ENCODE measurements at places on chromosomes 2 and 18.

GRCh38 chr18:48410095-48410920, 1.1 kb upstream of the ZBTB7C start:
- peak; percentile 47 for DNase-seq

DNA sequence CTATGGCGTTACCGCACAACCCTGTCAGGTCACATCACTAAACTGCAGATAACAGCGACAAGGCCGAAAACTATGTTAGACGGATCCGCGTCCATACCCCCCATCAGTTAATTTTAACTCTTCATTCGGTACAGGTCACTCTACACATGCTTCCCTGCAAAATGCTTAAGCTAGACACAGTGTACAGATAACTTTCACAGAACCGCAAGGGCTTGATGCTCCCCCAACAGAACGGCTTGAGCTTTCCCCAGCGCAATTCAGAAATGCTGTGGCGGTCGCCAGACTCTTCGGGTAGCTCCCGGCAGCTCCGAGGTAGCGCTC, 283 bp upstream of the RBBP8 start:
- no peak for DNase-seq

GRCh38 chr18:32366586-32367538, 103.8 kb downstream of the GAREM1 start:
- no peak for DNase-seq

- no peak for DNase-seq
These were observed 546.9 kb upstream of the PKDCC start for GRCh38 chr2:41500895-41501294.

- no peak for DNase-seq
These were observed 13.1 kb downstream of the GRP start for GRCh38 chr18:59233017-59233410.

- DNase-seq: peak; percentile 23
These were observed 99.4 kb upstream of the SCN7A start for GRCh38 chr2:166593403-166593802.

DNA sequence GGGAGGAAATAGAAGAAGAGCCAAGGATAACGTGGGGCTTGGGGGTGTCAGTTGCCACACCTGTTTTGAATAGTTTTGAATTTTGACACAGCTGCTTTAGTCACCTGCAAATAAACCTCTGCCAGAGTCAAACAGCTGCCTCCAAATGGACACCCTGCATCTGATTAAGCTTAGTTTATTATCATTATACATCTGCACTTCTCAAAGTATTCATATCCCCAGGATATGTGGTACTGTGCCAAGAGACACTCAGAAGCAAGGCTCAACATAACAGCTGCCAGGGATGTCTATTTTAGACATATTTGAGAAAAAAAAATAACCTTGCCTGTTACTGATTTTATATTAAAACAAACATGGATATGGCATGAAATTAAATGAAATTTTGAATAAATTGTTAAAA, 122.5 kb upstream of the WDR75 start:
- DNase-seq: peak; percentile 60

- no peak for DNase-seq
These were observed 139.6 kb downstream of the COMMD1 start for GRCh38 chr2:62045017-62045543.

DNA sequence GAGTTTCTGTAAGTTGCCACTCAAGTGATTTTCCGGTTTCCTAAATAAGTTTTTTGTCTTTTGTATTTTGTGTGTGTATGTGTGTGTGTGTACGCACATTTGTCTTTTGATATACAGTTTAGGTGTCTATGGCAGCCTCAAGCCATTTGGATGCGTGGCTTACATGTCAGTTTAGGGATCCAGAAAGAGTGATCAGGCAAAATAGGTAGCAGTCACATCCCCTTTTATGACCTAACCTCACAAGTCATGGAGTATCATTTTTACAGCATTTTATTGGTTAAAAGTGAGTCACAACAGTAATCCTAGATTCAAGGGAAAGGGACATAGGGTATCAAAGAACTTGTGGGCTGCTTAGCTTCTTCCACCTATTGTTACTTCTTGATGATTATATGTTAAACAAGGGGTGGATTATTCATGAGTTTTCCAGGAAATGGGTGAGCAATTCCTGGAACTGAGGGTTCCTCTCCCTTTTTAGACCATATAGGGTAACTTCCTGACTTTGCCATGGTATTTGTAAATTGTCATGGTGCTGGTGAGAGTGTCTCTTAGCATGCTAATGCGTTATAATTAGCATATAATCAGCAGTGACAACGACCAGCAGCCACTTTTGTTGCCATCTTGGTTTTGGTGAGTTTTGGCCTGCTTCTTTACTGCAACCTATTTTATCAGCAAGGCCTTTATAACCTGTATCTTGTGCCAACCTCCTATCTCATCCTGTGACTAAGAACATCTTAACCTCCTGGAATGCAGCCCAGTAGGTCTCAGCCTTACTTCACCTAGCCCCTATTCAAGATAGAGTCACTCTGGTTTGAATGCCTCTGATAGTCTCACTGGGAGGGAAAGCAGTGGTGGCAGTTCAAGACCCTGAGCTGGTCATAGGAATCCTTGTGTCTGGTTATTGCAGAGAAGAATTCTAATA, 8.6 kb upstream of the SOCS6 start:
- DNase-seq: no peak

GRCh38 chr18:79533591-79533990, 137.9 kb downstream of the NFATC1 start:
- no peak for DNase-seq

- no peak for DNase-seq
These were observed 29.6 kb downstream of the ARL4C start for GRCh38 chr2:234467289-234467688.

- DNase-seq: no peak
These were observed 161.7 kb upstream of the SIX3 start for GRCh38 chr2:44779793-44780192.

GRCh38 chr2:156191527-156191926, 141.0 kb downstream of the NR4A2 start:
- DNase-seq: peak; percentile 0

DNA sequence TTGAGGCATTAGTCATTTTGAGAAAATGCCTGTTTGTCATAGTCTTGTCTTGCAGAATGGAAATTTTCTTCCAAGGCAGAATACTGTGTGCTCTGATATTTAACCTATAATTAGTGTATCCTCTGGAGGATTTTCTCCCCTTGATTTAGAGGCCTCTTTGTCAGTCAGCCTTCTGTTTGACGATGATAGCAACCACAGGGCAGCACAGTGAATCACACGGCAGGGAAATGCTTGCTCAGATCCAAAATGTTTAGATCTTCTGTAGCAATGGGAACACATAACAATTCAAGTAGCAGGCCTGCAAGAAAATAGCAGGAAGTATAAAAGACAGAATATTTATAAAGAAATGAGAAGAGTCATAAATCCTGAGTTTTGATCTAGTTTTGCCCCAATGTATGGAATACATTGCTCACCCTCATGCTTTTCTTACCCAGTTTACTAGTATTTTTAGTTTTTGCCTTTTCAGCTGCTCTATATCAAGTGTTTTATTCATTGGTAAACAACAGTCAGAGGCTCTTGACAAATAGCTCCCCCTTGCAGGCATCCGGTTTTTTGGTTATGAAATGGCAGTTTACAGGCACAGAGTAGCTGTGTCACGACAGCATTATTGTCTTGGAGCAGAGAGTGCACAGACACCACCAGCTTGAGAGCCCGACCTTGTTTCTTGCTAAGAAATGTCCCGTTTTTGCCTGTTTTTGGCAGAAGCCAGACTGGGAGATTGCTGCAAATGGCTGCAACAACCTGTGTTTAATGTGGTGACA, 185.1 kb downstream of the MYO3B start:
- no peak for DNase-seq

DNA sequence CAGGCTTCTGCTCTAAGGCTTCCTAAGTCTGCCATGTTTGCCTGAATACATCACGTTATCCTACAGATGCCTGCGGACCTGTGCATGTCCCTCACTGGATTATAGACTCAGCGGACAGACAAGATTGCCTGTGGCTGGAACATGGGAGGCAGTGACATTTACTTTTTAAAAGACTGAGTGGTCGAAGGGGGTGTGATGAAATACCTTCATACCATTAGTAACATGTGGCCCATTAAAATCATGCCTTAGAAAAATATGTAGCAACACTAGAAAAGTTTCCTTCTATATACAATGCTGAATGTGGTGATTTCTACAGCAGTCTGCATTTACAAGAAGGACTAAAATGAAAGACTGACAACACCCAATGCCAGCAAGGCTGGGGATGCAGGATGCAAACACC, 154.4 kb downstream of the ASB1 start:
- DNase-seq: no peak

DNA sequence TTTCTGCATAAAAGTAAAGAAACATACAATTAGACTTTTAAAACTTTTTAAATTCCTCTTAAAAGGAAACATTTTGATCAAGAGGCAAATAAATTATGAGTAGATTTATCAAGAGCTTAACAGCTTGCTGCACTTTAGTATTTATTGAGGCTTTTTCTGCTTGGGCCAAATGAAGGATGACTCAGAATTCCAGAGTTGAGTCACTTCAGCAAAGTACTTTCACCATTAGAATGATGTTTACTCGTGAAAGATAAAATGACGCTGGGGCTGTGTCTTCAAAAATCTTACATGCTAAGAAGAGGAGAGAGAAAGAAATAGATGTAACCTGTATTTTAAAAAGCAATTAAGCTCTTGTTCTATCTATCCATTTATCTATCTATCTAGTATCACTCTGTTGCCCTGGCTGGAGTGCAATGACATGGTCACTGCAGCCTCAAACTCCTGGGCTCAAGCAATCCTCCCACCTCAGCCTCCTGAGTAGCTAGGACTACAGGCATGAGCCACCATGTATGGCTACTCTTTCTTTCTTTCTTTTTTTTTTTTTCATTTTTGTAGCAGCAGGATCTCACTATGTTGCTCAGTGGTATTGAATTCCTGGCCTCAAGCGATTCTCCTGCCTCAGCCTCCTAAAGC, 75.3 kb upstream of the RIOK3 start:
- DNase-seq: peak; percentile 67

DNA sequence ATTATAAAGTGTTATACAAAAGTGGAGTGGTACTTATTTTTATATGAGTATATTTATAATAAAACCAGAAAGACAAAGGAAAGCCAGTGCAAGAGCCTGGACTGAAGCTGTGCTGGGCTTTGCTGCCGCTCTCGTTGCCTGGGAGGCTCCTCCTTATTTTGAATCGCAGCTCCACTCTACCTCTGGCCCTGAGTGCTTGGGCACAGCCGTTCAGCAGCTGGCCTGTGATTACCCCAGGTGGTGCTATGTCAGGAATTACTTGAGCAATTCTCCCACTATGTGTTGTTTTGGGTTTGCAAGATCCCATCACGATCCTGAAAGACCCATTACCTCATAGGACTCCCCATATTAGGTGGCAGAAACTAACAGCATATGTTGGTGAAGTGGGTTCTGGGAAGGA, 53.0 kb upstream of the LCLAT1 start:
- no peak for DNase-seq

GRCh38 chr2:88307817-88308216, 137.7 kb downstream of the THNSL2 start:
- no peak for DNase-seq

DNA sequence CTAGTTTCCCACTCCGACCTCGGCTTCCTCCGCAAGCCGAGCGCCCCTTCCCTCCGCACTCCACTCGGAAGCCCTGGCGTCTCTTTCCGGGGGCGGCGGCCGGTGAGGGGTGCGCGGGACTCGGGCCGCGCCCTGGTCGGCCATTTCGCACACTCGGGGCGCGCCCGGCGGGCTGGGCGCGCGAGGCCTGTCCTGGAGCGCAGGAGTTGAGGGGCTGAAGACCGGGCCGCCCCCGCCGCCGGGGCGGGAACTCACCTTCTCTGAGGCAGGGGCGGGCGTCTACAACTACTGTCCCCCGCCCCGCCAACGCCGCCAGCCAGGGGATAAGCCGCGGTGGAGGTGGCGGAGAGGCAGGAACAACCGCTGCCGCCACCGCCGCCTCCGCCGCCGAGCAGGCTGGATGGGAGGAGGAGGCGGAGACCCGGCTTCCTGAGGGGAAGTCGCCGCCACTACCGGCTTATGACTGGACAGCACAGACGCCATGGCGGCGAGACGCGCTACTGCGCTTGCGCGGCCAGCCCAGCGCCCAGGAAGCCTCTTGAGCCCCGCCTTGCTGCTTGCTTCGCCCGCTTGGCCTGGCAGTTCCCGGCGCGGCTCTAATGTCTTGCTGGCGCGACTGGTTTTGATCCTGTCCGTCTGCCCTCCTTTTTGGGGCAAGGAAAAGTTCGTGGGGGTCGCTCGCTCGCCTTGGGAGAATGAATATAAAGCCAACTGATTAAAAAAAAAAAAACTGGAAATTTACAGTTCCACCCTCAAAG, at the start of gene KRCC1:
Gene KRCC1, minus strand, starts transcription at position 413 of the 758 bp plus-strand sequence. CDS start 27,220 bp downstream, outside the sequence.
- peak; percentile 97 for DNase-seq

GRCh38 chr2:69931832-69932595, 17.1 kb downstream of the MXD1 start:
- DNase-seq: no peak

DNA sequence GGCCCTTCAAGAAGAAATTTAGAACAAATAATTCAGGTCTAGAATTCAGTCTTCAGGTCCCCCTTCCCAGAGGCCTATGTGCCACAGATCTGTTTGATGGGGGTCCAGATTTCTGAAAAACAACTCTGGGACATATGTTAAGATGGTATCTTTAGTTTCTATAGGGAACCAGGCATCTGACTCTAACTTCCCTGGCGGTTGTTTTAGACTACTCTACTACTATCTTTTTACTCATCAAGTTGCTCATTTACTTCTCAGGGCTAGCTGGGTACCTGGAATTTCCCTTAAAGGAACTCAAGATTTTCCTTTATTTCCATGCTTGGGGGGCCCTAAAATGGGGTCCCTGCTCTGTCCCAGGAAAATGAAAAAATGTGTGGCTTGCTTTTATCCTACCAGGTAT, 114.7 kb upstream of the RAB6C start:
- no peak for DNase-seq

DNA sequence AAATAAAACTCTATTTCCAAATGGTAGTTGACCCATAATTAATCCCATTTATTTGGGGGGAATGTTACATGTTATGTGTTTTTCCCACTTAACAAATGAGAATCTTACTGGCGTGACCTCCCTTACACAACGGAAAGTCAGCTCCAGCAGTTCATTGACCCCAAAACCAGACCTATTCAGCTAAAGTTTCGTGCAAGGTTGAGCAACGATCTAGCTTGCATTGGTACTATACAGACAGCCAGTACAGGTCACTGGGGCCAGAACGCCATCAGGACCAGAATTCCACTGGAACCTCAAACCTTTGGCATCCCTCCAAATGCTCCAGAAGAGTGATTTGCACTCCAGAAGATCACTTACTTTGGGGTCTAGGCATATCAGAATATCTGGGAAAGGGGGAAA, 6.8 kb upstream of the CTAGE1 start:
- DNase-seq: no peak

DNA sequence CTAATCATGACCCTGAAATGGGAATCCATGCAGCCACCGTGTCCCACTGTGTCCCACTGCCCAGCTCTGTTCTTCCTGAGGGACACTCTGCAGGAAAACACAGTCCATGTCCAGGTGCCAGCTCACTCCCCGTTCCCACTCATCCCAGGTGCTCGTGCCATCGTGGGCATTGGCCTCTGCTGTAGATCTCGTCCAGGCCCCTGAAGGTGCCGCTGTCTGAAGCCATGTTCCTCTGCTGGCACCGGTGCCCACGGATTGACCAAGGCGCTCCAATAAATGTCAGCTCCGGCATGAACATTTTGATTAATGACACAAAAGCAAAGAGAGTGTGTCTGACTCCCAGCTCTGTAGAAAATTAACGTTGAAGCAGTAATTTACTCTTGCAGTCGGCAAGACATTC, 280.1 kb upstream of the SALL3 start:
- DNase-seq: no peak
